ENCODE measurements at places on chromosomes 1 and 21.

DNA sequence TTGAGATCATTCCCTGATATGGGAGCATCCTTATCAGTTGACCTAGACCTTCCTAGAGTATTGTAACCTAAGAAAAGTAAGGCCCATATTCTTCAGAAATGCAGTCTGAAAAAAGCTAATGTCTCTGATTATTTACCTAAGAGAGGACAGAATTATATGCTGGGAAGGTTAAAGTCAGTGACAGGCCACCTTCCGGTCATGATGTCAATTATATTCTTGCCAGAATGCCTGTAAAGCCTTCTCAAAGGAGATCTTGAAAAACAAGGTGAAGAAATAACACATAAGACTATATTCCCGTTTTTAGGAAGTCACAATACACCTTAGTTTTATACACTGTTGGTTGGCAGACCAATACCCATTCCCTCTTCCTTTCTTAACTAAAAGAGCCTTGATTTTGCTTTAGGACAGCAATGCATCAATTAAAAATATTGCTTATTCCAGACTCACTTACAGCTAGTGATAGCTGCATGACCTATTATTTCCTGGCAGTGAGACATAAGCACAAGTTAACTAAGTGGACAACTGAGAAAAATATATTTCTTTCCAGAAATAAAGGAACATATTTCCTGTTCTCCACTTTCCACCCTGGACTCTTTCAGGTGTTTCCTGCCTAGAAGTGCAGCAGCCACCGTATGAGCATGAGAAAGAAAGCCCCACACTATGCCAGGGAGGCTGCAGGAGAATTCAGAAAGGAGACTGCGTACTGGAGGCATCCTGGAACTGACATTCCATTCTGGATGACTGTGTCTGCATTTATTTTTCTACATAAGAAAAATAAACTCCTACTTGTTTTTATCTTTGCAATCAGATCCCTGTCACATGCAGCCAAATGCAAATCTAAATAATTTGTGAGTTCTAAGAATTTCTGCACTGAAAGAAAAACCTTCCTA is 332.9 kb upstream of the PTBP2 start:
- DNase-seq: no peak

DNA sequence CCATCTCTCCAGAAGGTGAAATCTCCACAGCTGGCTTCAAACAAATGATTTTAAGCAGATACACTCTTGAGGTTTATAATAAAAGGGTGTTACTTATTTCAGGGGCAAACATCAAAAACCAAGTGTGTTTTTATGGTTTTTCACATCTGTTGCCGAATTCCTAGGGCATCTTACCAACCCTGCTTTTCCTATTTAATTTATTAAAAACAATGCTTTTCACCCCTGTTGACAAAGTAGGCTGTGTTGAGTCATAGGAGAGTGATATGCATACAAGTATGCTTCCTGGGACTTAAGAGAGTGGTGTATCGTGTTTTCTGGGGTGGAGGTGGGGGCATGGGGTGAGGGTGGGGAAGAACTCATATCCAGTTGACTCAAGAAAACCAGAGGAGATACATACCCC is 29.3 kb upstream of the IL20 start:
- DNase-seq: no peak

GRCh38 chr1:212692774-212693644 is 6.6 kb downstream of the BATF3 start:
- DNase-seq: no peak

DNA sequence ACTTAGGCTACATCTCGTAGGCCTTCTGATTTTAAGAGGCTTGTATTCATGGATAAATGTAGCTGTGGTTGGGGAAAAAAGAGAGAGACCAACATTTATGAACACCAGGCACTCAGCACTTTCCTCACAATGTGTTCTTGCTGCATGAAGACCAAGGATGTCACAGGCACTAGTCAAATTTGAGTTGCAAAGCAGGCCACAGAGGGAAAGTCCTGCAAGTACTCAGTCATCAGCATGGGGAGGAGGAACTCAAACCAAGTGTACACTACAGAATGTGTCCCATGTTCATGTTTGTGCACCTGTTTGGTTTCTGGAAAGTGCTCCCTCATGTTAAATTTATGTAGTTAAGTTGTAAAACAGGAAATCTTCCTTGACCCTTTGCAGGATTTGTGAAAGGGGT is 8.7 kb upstream of the MAP3K7CL start:
- DNase-seq: no peak

GRCh38 chr1:28118640-28119307 is 30.4 kb upstream of the EYA3 start:
- no peak for DNase-seq
